ENCODE measurements at places on chromosomes 16 and 17.

GRCh38 chr17:12104831-12105230 is 84.2 kb downstream of the MAP2K4 start:
- no peak for DNase-seq

DNA sequence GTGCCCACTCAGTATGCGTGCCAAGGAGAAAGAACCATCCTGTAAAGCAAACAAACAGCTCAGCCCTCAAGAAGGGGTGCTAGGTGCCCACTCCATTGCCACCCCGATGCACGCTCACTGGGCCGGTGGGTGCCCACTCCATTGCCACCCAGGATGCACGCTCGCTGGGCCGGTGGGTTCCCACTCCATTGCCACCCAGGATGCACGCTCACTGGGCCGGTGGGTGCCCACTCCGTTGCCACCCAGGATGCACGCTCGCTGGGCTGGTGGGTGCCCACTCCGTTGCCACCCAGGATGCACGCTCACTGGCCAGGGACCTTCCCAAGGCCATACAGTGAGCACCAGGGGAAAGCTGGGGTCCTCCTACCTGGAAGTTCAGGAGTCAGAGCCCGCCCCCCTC is 28.1 kb downstream of the HASPIN start:
- no peak for DNase-seq

- DNase-seq = no peak
Observed at GRCh38 chr17:49545007-49545660, 30.5 kb upstream of the NXPH3 start.

- DNase-seq = no peak
Observed at GRCh38 chr16:50598256-50598894, 50.2 kb downstream of the NKD1 start.

- no peak for DNase-seq
Observed at GRCh38 chr16:10929853-10930754, 12.2 kb downstream of the DEXI start.

DNA sequence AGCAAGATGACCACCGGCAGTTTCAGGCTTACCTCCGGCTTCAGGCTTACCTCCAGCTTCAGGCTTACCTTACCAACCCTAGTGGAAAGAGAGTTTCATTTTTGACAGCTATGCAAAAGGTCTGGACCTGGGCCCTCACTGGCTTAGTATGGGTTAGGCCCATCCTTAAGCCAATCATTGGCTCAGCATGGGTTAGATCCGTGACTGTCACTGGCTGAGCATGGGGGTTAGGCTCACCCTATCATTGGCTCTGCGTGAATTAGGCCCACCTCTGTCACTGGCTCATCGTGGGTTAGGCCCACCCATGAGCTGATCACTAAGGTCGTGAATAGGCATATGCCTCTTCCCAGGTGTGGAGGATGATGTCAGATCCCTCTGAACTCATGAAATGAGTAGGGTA is 8.1 kb downstream of the NDE1 start:
- DNase-seq = no peak

GRCh38 chr16:87582216-87582965 is 19.9 kb upstream of the JPH3 start:
- DNase-seq = no peak

DNA sequence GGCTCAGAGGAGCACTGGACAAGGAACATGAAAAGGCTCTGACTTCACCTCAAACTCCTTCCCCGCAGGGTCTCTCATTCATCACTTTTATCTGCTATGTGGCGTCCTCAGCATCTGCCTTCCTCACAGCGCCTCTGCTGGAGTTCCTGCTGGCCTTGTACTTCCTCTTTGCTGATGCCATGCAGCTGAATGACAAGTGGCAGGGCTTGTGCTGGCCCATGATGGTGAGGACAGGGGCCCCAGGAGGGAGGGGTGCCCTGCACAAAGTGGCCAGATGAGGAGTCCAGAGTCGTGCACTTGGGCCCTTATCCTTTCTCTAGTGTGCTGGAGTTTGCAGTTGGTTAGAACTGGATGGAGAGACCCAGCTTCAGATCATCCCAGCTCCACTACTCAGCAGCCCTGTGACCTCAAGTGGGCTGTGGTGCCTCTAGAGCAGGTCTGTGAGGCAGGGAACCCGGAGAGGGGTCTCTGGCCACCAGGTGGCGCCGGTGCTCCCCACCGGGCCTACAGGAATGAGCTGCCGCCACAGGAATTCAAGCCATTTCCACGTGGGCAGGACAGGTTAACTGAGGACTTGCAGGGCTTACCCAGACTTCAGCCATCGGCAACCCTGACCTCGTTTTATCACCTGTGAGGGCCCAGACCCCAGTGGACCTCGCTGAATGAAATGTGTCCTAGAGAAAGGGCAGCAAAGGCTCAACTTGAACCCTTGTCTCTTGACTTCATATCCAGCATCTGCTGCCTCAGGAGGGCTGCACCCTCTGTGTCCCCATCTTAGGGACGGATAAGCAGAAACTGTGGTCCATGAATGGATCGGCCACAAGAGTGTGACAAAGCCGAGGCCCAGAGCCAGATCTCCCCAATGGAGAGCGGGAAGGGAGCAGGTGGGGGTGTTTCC is 4.0 kb downstream of the CMTM3 start:
- DNase-seq = no peak

- no peak for DNase-seq
Observed at GRCh38 chr16:89384282-89384681, 106.1 kb downstream of the ANKRD11 start.

DNA sequence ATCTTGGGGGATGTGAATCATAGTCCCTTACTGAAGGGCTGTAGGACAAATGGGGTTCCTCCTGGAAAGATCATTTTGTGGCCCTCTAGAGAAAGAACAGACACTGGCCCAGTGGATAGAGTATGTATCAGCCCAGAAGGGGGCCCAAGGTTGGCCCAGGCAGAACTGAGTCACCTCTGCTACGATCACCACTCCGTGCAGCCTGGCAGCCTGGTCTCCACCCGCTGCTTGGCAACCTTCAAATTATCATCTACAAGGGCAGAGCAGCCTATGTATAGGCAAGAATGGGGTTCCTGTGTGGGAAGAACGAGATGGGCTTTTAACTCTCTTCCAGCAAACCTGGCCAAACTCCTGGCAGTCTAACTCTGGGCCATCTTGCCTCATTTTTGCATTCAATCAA is 61.9 kb downstream of the GSG1L start:
- no peak for DNase-seq

- no peak for DNase-seq
Observed at GRCh38 chr17:63760771-63761539, 12.4 kb downstream of the CCDC47 start.

GRCh38 chr17:1473841-1474240 is 17.8 kb upstream of the CRK start:
- DNase-seq = no peak

DNA sequence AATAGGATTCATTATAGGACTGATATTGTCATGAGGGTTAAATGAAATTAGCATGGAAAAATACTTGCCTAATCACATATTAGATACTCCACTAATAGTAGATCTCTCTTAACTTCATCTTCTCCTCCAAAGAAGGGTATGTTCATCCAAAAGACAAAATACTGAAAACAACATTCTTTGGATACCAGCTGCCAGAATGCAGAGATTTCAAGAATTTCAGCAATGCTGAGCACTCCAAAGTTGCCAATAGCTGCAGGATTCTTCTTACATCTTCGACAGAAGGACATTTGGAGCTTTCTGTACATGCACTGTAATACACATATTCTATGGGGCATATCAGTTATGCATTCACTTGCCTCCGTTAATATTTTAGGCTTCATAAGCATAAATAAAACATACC is 436.5 kb downstream of the HAPSTR1 start:
- no peak for DNase-seq

GRCh38 chr16:3460121-3460520 is 16.6 kb downstream of the NAA60 start:
- DNase-seq = no peak

DNA sequence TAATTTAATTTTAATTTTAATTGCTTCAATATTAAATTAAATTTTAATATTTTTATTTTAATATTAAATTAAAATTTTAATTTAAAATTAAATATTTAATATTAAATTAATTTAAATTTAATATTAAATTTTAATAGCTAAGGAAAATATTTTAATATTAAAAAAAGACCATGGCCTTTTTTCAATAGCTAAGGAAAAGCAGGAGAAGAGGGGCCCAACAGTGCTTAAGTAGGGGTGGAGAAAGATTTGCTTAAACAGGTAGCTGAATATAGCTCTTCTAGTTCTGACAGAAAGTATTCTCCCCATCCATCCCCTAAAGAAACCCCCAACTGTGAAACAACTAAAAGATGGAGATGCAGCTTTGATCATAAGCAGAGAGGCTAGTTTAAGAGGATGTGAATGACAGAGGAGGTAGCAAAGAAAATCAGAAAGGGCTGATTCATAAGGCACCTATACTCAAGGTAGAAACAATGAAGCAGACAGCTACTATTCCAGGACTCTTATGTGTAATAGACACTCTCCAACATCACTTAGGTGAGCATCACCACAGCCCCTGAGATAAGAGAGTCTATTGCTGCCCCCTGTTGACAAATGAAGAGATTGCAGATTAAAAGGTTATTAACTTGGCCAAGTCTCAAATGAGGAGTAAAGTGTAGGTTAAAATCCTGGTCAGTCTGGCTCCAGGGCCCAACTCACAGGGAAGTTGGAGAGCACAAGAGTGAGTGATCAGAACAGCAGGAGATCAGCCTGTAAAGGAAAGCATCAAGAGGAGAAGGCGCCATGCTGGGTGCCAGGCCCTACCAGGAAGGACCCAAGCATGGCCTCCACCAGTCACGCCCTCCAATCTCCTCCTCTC is 7.8 kb upstream of the RNASEK start:
- no peak for DNase-seq

DNA sequence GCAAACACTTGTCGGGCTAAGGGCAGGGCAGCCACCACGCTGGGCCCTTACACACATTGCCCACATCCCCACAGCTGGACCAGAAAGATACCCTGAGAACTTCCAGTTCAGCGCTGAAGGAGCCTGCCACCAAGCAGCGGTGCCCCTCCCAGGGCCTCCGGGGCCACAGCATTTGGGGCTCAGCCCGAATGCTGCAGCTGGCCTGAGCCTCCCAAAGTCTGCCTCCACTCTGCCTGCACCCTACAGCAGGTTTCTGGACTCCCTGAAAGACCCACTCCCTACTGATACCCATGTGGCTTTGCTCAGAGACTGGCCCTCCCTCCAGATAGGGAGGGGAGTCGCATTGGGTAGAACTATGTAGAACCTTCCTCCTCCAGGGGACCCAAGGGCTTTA is 1.5 kb downstream of the MCRIP1 start:
- DNase-seq = no peak

GRCh38 chr17:50909765-50910605 is 43.8 kb upstream of the TOB1 start:
- no peak for DNase-seq

- no peak for DNase-seq
Observed at GRCh38 chr17:32461853-32462617, 17.7 kb downstream of the PSMD11 start.

GRCh38 chr17:10314329-10314728 is 58.5 kb downstream of the MYH13 start:
- DNase-seq = no peak

- no peak for DNase-seq
Observed at GRCh38 chr16:10930755-10931093, 11.5 kb downstream of the DEXI start.

DNA sequence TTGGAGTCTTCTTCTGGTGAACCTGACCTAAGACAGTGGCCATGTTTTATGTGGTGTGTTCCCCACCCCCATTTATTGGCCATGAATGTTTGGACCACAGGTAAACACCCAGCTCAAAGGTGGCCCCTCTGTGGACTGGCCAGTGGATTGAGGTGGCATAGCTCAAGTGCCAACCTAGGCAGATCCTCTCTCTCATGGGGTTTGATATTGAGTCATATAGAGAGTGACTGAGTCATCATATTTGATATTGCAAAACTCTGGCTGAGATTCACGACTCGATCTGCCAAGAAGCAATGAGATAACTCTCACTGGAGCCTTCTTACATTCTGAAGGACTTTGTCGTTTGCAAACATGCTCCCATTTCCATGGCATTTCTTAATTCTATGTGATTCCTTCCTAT is 10.5 kb upstream of the TEKT3 start:
- no peak for DNase-seq

GRCh38 chr17:31155208-31155810 is 60.5 kb downstream of the NF1 start:
- DNase-seq = no peak

GRCh38 chr16:52721331-52721730 is 174.4 kb upstream of the TOX3 start:
- no peak for DNase-seq

- no peak for DNase-seq
Observed at GRCh38 chr17:57294101-57294500, 37.8 kb downstream of the MSI2 start.

DNA sequence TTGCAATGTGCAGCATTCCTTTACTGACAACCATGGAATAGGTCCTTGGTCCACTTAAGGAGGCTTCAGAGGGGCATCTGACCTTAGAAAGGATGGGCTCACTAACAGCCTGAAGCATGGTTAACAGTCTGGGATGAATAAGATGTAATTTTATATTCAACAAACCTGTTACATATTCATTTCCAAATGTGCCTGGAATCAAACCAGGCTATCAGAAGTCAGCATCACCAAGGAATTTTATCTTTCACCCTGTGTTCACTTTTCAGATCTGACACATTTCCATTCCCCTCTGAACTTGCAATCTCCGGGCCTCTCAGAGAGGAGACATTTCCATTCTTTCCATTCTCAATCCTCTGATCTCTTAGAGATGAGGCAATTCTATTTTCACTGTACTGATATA is 62.4 kb downstream of the SNX11 start:
- no peak for DNase-seq

- no peak for DNase-seq
Observed at GRCh38 chr16:3022684-3023414, 893 bp downstream of the HCFC1R1 start.

GRCh38 chr17:41735744-41736143 is 1.3 kb upstream of the HAP1 start:
- no peak for DNase-seq
